Hematopoietic multipotent progenitor cell treated with erythropoietin and hydrocortisone succinate and interleukin-3 and kit ligand, for 15 days (in vitro differentiated cells): ENCODE measurements at places on chromosomes 7 and 10.
A peak's percentile ranks its signal among the peaks of the same experiment; 100 is the strongest.

DNA sequence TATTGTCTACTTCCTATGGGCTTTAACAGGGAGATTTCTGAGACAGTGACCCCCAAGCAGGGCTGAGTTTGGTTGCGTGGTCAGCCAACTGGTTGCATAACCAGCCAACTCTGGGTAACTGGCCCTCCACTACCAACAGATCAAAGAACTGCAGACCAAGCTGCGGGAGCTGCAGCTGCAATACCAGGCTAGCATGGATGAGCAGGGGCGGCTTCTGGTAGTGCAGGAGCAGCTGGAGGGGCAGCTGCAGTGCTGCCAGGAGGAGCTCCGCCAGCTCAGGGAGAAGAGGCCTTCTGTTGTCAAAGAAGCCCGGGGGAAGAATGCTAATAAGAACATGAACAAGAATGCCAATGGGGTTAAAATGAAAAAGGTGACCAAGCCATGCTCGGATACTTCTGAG lies 15.7 kb upstream of the FLNC start:
- no peak for DNase-seq

- peak; percentile 16 for DNase-seq
Observed at GRCh38 chr10:101814466-101815071, 3.7 kb downstream of the OGA start.

DNA sequence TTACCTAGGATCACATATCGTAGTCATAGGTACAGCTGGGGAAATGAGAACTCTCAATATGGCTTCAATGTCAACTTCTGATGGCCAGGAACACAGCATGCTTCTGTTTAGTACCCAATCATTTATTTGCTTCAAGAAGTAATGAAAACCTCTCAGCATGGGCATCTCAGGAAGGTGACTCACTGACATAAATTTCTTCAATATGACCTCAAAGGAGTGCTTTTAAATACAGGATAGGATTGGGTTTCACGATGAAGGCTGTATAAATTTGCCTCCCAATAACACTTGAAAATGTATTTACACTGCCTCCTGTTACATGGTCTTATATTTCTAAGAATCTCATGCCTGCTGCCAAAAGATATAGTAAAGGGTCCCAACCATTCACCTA lies 15.1 kb downstream of the ITGA8 start:
- DNase-seq = no peak

DNA sequence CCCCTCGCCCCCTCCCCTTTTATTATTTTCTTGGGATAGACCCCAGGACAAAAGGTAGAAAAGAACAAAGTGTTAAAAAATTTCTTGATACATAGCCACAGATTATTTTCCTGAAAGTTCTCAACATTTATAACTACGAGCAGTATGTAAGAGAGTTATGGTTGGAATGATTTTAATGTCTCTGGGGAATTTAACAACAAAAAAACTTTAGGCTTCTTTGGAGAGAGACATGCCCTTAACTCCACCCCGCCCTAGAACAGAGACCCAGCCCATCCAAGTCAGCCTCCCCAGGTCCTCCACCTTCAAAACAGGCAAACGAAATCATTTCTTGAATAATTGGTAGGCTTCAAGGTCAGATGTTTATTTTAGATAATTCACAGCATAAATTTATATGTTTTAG lies 97.1 kb downstream of the TCF7L2 start:
- DNase-seq = no peak

- no peak for DNase-seq
Observed at GRCh38 chr10:26946102-26946811, 85.5 kb upstream of the ABI1 start.

- no peak for DNase-seq
Observed at GRCh38 chr7:38558761-38559345, 72.3 kb downstream of the AMPH start.

GRCh38 chr10:116417821-116418220 lies 9.8 kb upstream of the PNLIPRP3 start:
- DNase-seq = no peak
